ENCODE measurements at places on chromosomes 1 and 21.

GRCh38 chr1:165910764-165911421 is 83.5 kb downstream of the UCK2 start:
- DNase-seq, result no peak

DNA sequence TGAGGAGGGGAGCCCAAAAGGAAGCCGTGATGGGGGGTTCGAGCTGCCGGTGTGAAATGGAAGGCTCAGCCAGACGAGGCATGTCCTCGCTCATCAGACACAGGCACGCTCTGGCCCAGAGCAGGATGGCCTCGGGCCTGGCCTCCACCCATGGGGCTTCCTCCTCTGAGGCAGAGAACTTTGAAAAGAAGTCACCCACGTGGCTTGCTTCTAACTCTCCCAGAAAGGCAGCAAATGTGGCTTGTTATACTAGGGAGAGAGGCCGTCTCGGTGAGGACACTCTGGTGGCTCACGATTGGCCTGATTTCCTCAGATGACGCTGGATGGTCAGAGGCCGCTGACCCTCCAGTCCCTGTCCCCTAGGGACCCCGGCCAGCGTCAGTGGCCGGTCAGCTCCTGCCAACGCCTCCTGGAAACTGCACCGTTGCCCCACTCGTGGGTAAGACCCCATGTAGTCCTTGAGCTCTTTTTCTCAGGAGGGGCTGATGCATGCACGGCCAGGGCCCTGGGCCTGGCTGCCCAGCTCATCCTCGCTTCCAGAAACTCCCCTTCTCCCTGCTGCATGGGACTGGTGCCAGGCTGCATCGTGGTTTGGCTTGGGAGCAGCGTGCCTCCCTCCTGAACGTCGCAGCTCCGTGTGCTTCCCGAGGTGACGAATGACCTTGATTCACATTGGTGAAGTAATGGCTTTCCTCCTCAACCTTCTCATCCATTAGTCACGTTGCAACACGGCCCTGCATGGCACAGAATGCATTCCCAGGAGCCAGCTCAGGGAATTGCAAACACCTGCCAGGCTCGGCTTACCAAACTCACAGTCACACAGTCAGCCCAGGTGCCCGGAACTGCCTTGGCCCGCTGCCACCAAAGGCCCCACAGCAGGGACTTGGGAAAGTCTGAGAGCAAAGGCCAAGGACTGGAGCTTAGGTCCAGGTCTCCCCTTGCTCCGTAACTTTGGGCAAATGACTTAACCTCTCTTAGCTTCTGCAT is 58.8 kb downstream of the TOMM20 start:
- DNase-seq, result no peak

DNA sequence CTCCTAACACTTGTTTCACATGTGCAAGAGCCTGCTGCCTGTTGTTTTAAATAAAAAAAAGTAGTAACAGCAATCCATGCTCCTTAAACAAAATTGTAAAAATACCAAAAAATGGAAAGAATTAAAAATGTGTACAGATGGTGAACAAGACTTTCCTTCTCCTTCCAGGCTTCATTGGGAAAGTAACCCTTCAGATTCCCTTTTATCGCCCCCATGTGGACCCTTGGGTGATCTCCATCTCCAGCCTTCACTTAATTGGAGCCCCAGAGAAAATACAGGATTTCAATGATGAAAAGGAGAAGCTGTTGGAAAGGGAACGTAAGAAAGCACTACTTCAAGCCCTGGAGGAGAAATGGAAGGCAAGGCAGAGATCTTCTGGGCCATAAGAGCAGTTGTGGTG is 14.2 kb downstream of the VPS13D start:
- DNase-seq, result no peak

DNA sequence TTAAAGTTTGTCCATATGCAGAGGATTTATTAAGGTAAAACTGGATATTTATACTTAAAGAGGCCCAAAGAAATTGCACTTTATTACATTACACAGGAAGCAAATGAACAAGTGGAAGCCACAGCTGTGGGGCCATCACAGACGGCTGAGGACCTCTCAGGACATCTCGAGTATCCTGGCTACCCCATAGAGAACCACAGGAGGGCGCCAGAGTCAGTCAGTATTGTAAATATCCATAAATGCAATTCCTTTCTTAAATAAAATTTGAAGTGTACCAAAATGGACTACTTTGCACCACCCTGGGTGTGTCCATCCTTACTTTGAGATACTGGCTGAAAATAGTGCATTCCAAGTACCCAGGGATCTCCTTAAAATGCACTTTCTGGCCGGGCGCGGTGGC is 257.2 kb downstream of the MRPL39 start:
- DNase-seq, result peak; percentile 70

DNA sequence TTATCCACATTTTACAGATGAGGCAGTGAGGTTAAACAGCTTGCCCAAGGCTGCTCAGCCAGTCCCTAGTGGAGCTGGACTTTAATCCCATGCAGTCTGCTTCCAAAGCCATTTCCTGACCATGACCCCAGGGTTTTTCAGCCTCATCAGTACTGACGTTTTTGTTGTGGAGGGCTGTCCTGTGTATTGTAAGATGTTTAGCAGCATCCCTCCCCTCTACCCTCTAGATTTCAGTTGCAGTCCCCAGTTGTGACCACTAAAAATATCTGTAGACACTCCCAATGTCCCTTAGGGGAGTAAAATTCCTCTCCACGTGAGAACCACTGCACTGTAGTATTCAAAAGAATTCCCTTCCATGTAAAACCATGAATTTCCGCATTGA is 30.2 kb upstream of the C1orf105 start:
- DNase-seq, result no peak

DNA sequence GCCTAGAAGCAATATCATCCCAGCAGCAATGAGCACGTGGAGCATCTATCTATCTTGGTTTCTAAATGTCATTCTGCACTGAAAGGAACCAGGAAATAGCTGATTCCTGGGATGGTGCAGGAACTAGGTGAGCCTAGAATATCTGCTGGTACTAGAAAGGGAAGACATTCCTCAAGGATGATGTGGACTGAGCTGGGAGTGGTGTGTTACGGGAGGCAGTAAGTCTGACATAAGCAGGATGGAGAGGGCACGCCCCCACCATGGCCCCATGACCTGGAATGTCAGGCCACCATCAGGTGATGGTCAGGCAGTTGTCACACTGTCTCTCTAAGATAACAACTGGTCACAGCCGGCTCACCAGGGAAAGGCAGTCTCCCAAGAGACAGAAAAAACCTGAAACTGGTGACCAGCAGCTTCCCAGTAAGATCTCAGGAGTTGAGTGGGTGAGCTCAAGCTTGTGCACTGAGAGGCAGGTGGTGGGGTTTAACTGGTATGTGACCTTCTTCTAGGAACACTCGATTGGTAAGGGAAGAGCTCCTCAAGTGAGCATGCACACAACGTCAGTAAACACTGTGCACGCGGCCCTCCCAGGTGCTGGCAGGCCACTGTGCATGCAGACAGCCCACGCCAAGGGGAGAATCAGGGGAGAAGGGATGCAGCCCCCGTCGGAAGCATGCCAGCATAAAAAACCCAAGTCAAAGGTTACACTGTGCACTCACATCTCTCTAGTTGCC is 148.7 kb downstream of the ADSS2 start:
- no peak for DNase-seq

GRCh38 chr1:199151634-199152425 is 513.0 kb downstream of the PTPRC start:
- no peak for DNase-seq

DNA sequence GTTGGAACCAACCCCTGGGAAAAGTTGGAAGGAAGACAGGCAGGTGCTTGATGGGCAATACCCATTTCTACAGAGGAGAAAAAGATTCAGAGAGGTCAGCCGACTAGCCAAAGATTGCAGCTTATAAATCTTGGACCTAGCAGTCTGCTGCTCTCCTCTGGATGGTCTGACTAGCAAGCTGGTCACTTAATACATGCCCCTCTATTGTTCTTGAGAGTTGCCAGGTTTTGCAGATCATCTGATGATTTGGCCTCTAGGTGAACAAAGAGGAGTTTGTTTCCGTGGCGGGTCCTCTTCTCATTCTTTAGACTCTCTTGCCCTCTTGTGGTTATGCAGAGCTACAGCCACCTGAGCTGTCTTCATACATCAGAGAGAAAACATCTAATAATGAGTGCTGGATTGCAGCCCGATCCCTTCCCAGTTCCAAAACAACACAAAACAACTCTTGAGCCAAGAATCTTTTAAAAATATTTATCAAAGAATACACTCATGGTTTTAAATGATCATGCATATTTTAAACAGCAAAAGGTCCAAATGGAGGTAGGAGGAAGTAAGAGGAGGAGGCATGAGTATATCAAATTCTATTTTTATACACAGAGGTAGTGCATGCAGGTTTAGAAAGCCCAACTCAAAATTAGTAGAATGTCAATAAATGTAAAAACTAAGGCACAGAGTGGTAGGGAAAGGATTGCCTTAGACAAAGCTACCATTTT is 115.7 kb downstream of the SLC30A10 start:
- DNase-seq, result peak; percentile 38

- no peak for DNase-seq
Measured at GRCh38 chr21:42467140-42467983, 28.7 kb downstream of the RSPH1 start.

- DNase-seq, result no peak
Measured at GRCh38 chr1:214862421-214862820, 220.1 kb upstream of the KCNK2 start.

DNA sequence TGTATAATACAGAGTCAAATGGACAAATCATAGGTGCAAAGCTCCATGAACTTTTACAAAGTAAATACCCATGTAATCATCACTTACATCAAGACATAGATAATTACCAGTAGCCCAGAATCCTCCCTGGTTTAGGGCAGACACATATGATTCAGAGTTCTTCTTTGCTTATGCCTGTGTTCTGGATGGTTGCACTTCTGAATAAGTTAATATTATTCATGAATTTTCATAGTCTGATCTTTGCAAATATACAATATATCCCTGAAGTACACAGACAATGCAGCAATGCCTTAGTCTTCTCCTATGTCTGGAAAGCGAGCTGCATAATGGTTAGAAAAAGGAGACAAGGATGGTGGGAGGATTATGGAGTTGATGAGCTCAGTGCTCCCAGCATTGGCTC is 122.4 kb upstream of the PLXNA2 start:
- DNase-seq, result no peak

DNA sequence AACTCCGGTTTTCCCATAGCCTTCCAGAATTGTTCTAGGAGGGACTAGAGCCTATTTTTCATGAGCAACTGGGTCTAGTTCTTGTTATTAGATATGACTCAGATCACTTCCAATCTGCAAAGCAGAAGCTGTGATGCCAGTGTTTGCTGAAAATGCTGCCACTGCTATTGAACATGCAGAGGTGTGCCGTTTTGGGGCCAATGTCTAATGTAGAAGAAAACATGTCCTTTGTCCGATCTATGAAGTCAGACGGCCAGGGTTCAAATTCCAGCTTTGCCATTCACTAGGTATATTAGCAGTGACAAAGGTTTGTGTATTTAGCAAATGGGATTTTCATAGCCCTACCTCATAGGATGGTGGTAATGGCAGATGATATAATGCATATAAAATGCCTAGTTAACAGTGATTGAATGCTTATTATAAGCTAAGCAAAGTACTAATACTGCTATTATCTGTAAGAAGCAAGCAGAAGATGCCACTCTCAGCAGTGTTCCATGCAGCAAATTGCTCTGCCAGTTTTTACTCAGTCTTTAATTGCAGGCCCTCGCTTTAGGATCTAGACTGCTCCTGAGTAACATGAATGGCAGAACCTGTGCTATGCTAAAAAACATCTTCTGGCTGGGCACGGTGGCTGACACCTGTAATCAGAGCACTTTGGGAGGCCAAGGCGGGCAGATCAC is 40.1 kb upstream of the CXADR start:
- DNase-seq, result no peak

GRCh38 chr1:23801338-23801748 is 789 bp upstream of the GALE start:
- no peak for DNase-seq

GRCh38 chr21:33040215-33040614 is 14.5 kb downstream of the OLIG2 start:
- no peak for DNase-seq

- no peak for DNase-seq
Measured at GRCh38 chr1:30660241-30660640, 63.1 kb downstream of the MATN1 start.

DNA sequence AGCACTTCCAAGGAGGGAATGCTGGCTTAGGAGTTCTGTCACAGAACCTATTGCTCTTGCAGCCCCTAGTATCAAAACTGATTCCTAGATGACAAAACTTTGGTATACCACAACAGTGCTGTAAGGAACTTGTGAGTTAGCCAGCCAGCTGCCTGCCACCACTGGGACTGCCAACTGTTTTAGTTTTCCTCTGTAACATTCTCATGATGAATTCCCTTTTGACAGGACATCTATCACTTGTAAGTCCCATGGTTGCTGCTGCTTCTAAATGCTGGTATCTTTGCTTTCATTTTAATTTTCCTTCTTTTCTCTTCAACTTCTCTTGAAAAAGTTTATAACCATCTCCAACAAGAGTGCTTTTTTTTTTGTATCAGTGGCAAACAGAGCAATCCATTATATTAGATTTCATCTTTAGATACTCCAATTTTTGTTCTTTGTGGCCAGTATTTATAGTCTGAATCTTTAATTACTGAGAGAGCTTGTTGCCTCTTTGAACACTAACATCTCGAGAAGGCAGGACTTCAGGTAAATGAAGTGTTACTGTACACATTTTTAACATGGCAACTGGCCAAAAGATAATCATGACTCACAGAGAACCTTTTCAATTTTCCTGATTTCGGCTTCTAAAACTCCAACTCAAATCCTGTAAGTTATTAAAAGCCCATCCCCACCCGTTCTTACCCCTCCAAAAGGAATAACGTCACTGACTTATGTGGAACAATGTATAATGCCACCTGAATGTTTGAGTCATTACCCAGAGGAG is 19.8 kb downstream of the DBT start:
- DNase-seq, result no peak

GRCh38 chr1:20072771-20073170 is 2.8 kb downstream of the PLA2G5 start:
- DNase-seq, result no peak

GRCh38 chr1:153954826-153955225 is 3.6 kb downstream of the CRTC2 start:
- no peak for DNase-seq

DNA sequence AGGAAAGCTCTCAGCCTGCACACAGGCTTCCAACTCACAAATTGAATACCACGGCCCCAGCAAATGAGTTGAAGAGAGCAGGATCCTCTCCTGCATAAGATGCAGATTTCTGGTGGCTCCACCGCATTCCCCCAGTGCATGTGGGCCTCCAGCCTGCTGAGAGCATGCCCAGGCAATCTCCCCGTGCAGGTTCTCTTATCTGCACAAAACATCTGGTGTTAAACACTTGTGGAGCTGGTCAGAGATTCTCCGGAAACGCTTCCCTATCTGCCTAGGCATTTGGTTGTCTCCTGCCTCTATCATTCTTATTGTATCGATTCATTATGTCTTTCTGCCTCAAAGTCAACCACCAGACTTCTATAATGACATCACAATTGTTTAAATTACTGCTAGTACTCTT is 1349.0 kb upstream of the B3GALT2 start:
- no peak for DNase-seq

- no peak for DNase-seq
Measured at GRCh38 chr1:180229483-180230415, at the start of gene LHX4. Gene LHX4 (plus strand): TSS chr1:180230264. CDS start chr1:180230530, 266 bp downstream.

- DNase-seq, result no peak
Measured at GRCh38 chr1:210796421-210796820, 337.5 kb downstream of the KCNH1 start.

Data from amniotic stem cell (primary cell).